Stimulated activated CD8-positive, alpha-beta memory T cell treated with anti-CD3 and anti-CD28 coated beads, Interleukin-7, amount 100 ng/mL, for 48 hours (primary cell): ENCODE measurements at places on chromosomes 2 and 18.

GRCh38 chr2:54771166-54771885 is 47.9 kb downstream of the EML6 start:
- no peak for DNase-seq

GRCh38 chr2:151350579-151351195 is 6.7 kb upstream of the TNFAIP6 start:
- no peak for DNase-seq

GRCh38 chr18:2992995-2993877 is 19.7 kb downstream of the LPIN2 start:
- DNase-seq: no peak

- no peak for DNase-seq
Measured at GRCh38 chr2:136777391-136777790, 12.0 kb downstream of the THSD7B start.

DNA sequence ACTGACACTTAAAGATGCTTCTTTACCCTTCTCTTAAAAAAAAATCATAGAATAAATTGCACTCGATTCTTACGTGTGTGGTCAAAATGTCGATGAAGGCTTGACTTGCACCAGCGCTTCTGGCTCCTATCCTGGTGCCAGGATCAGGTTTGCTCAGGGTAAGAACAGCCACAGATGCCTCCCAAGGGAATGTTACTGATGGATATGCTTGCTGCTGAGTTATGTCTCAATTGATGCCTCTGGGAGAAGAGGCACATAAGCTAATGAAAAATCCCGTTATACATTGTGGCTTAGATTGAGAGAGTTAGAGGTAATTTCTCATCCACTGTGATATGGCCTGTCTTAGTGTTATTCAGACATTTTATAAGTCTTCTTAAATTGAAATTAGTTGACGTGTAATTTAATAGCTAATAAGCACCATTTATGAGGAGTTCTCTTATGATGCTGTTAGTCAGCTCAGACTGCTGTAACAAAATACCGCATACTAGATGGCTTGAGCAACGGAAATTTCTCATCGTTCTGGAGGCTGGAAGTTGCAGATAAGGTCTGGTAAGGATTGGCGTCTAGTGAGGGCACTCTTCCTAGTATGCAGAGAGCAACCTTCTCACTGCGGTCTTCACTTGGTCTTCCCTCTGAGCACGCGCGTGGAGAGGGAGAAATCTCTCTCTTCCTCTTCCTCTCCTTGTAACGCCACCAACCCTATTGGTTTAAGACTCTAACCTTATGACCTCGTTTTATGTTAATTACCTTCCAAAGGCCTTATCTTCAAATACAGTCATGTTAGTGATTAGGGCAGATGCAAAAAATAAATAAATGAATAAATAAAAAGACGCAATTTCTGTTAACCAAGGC is 116.6 kb upstream of the NOSTRIN start:
- DNase-seq: no peak

GRCh38 chr18:11259469-11260150 is 110.2 kb upstream of the PIEZO2 start:
- DNase-seq: no peak

- no peak for DNase-seq
Measured at GRCh38 chr2:227415538-227416424, 28.0 kb upstream of the SCYGR1 start.

DNA sequence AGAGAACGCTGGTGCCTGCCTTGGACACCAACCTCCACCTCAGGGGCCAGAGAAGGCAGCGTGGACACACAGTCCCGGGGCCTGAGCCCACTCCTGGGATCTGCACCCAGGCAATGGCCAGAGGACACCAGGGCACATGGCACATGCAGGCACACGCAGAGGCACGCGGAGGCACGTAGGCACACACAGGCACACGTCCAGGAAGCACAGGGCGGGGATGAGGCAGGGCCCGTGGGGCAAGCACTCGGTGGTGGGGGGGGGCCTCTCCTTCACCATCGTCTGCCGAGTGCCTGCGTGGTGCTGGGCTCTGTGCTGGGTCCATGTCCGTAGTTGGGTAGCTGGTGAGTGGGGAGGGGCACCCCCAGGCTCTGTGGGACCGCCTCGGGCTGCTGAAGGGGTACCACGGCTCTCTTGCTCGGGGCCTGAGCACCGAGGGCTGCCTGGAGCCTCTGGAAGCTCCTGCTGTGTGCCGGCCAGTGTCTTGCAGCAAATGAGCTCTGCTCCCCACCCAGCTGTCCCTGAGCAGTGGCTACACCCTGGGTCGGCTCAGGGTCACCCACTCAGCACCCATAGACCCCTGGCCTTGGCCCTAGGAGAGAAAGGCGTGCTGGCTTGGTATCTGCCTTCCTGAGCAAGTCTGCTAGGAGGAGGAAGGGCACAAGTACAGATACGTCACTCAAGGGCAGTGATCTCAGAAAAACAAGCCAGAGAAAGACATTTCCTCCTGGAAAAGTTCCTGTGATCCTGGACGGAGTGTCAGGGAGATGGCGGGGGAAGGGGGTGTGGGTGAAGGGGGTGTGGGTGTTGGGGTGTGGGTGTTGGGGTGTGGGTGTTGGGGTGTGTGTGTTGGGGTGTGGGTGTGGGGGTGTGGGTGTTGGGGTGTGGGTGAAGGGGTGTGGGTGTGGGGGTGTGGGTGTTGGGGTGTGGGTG is 26.4 kb downstream of the RTP5 start:
- no peak for DNase-seq

- DNase-seq: no peak
Measured at GRCh38 chr2:186422226-186422625, 63.8 kb upstream of the ZC3H15 start.

DNA sequence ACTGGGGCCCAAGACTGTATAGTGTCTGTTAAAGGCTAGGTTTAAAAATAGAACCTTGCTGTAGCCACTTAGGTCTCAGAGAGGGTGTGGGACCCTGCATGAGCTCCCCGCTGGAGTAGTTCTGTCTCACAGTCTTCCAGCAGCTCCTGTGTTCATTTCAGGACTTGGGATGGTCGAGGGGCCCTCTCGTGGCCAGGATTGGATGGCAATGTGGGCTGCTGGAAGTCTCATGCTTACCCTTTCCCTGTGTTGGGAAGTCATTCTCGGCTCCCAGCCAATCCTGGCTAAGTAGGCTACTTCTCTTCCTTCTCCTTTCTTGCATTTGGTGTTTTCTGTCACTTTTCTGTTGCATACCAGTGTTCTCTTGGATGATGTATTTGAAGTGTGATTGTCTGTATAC is 284.0 kb upstream of the GCFC2 start:
- no peak for DNase-seq

DNA sequence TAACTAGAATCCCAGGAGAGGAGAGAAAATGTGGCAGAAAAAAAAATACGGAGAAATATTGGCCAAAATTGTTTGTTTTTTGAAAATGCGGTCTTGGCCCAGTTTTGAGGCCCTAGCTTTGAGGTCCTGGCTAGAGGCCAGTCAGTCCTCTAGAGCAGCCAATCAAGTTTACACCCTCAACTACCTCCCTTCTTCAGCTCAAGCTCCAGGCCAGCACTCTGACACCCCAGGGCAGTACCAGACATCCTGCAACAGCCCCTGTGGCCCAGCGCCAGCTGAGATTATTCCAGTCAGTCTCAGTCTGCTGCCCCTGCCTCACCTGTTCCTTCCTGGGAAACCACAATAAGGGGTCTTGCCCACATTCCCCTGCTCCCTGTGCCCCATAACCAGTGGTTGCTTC is 107.7 kb downstream of the UGGT1 start:
- DNase-seq: no peak

DNA sequence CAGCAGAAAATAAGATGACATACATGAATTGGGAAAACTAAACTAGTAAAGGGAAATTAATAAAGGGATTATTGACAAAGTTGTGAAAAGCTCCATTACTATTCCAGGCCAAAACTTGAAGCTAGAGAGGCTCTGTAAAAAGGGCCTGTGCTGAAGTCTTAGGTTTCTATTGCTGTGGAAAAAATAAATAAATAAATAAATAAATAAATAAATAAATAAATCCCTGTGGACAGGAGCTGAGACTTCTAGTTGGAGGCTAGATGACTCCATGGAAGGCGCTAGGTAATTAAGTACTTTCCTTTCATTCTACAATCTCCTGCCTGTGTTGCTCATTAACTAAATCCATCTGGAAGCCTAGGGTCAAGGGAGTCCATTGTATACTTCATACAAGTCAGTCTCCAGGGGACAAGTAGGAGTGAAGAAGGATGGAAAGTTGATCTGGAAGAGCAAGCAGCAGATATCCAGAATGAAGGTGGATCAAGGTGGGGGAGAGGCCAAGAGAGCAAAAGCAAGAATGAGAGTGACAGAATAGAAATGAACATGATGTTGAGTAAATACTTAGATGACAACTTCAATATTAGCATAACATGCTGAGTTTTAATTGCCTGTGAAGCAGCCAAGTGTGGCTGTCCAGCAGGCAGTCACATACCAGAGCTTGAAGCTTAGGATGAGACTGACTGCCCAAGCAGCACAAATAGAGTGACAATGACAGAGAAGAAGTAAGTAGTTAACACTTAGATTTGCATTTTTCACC is 26.2 kb upstream of the CCNT2 start:
- no peak for DNase-seq

- no peak for DNase-seq
Measured at GRCh38 chr2:199459286-199460100, 1.8 kb upstream of the SATB2 start.

- DNase-seq: no peak
Measured at GRCh38 chr18:51089691-51090090, 59.7 kb downstream of the SMAD4 start.

DNA sequence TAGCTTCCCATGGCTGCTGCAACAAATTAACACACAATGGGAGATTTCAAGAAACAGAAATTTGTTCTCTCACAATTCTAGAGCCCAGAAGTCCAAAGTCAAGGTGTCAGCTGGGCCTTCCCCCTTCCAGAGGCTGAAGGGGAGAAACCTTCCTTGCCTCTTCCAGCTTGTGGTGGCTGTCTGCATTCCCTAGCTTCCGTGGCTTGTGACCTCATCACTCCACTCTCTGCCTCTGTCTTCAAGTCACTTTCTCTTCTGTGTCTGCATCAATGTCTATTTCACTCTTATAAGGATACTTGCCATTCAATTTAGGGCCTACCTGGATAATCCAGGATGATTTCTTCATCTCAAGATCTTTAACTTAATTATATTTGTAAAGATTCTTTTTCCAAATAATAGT is 16.8 kb upstream of the SRBD1 start:
- DNase-seq: no peak

DNA sequence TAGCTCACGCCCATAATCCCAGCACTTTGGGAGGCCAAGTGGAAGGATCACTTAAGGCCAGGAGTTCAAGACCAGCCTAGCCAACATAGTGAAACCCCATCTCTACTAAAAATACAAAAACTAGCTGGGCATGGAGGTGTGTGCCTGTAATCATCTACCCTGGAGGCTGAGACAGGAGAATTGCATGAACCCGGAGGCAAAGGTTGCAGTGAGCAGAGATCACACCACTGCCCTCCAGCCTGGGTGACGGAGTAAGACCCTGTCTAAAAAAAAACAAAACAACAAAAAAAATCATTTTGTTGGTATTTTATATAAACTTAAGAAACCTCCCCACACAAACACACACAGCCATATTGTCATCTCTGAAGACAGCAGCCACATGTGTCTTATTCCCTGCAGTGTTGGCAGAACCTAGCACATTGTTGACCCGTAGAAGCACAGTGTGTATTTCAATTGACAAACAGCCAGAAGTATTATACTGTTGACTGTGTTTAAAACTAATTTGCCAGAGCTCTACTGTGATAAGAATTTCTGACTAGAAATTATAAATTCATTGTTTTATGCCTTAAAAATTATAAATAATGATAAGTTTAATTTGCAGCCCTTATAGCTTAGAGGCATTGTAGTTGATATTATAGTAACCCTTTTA is 68.1 kb downstream of the DNAJC10 start:
- no peak for DNase-seq

DNA sequence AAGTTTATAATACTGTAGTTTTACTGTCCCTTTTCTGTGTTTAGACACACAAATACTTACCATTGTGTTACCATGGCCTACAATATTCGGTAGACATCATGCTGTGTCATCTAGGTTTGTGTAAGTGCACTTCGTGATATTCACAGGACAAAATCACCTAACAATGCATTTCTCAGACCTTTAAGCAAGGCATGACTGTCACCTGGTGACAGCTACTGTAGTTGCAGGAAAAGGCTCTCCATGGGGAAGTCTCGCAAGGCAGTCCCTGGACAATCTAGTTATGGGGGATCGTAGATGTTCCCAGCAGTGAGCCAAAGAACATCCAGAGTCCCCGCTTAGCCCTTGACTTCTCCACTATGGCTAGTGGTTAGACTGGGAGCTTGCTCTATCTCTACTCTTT is 73.1 kb downstream of the EIF2AK3 start:
- DNase-seq: no peak

GRCh38 chr2:192010073-192010472 is 163.2 kb upstream of the CAVIN2 start:
- no peak for DNase-seq

GRCh38 chr2:136055929-136056688 is 61.8 kb downstream of the CXCR4 start:
- DNase-seq: no peak

DNA sequence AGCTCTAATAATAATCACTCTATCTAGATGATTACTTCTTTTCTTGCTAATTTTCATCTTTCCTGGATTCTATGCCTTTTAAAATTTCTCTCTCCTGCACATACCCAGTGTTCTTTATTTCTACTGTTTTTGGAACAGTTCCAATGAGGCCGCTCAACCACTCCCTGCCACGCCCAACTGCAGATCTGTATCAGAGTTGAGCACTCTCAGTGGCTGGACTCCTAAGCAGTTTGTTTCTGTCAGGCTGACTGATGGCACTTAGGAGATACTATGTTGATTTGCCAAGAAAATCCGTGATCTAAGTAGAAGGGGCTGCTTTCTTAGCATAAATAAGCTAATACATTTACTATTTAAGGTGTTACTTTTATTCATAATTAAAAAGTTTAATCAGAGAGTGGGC is 192.8 kb downstream of the ARHGAP15 start:
- DNase-seq: no peak

GRCh38 chr2:127562936-127563335 is 27.5 kb downstream of the MYO7B start:
- no peak for DNase-seq

DNA sequence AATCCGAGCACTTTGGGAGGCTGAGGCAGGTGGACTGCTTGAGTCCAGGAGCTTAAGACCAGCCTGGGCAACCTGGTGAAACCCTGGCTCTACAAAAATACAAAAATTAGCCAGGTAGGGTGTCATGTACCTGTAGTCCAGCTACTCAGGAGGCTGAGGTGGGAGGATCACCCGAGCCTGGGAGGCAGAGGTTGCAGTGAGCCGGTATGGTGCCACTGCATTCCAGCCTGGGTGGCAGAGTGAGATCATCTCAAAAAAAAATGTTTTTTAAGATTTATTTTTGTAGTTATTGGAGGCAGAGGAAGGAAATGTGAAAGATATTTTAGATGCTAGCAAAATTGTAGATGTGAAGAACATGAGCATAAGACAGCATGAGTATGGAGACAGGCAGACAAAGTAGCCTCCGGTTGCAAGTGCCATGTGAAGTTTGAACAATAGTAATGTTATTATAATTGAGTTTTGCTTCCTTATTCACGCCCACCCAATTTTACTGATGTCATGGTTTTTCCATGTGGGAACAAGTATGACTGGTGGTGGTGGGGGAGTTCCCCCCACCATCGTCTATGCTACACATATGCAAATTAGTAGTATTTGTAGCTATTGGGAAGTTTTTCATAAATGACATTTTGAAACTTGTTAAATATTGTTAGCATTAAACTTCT is 18.0 kb downstream of the REL start:
- no peak for DNase-seq
